ENCODE measurements at places on chromosomes 12 and 14.

DNA sequence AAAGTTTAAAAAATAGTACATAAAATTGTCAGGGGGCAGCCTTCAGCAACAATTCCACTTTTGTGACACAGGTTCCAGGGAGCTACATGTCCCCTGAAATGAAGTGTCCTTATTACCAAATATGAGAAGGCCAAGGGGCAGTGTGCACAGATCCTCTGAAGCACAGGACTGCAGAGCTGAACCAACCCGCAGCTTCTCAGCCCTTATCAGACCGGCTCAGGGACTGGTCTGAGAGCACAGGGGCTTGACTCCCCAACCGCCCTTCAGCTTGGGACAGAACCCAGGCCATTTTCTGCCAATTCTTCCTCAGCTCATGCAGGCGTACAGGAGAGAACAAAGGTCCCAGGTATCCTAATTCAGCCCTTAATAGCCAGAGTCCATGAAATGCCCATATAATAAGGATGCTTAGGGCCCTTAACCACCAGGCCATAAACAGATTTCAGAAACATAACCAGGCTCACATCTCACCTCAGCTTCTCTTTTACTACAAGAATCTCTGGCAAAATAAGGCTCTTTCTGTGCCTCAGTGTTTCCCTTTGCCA lies 221.3 kb downstream of the ANO2 start:
- H3K27ac ChIP-seq: no peak overlapping the region
- no peaks in the 10 kb centered on the region for H3K4me1 ChIP-seq
- no peak overlapping the region for H3K4me3 ChIP-seq
- H3K27me3 ChIP-seq: no peaks in the 10 kb centered on the region

GRCh38 chr14:93173943-93174395 lies 10.7 kb downstream of the MOAP1 start:
- H3K4me3 ChIP-seq: no peak overlapping the region
- H3K36me3 ChIP-seq: no peaks in the 10 kb centered on the region
- H3K27me3 ChIP-seq: no peaks in the 10 kb centered on the region
- no peak for DNase-seq

DNA sequence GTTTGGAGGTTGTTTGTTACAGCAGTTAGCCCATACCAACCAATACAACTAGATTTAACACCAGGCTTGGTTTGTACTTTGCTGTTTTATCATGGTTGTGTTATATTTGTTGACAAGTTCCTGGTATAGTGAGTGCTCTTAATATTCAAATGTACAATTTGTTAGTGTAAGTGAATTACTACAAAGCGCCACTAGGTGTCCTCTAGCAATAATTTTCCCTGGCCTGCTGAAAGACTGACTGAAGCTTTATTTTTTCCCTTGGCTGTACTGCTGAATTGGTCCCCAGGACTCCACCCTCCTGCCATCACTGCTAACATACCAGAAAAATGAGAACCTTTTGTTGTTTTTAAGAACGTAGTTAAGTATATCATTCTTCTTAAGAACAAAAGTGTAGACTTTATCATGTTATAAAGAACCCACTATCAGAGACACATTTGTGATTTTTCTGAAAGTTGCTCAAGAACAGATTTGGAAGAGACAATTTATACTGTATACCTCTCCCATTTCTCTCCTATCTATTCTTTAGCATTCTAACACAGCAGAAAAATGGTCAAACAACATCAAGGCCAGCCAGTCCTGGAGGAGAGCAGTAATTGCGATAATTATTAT lies 75.3 kb upstream of the FAR2 start:
- peaks cover 3% of the 10 kb centered on the region for H3K27me3 ChIP-seq
- DNase-seq: no peak
- no peaks in the 10 kb centered on the region for H3K4me1 ChIP-seq
- no peak overlapping the region for H3K4me3 ChIP-seq

GRCh38 chr12:124462750-124463149 lies 104.7 kb downstream of the NCOR2 start:
- H3K4me3 ChIP-seq: no peak overlapping the region
- no peak overlapping the region for H3K27ac ChIP-seq
- no peaks in the 10 kb centered on the region for H3K27me3 ChIP-seq
- H3K4me1 ChIP-seq: peaks cover 27% of the 10 kb centered on the region
- no peak for DNase-seq

Data from effector memory CD4-positive, alpha-beta T cell (primary cell).